ENCODE measurements at places on chromosomes 7 and 10. TPM values are rescaled to one million over a fixed set of nuclear protein-coding genes. Genes with fewer than 3 reads are reported as not detected.

DYNC1I1 gene
- total RNA-seq, result 15.1 TPM

HOXA11 gene
- total RNA-seq, result 0.70 TPM

LIPA gene
- total RNA-seq, result 101 TPM

BICC1 gene
- total RNA-seq, result 2.6 TPM

PIP gene
- not detected for total RNA-seq

PRPF18 gene
- 44.1 TPM for total RNA-seq

ADO gene
- total RNA-seq, result 24.8 TPM

UNCX gene
- not detected for total RNA-seq

SLC26A5 gene
- 0.85 TPM for total RNA-seq

AOAH gene
- not detected for total RNA-seq

PROSER2 gene
- total RNA-seq, result 11.2 TPM

TLL2 gene
- total RNA-seq, result 0.17 TPM

EBF3 gene
- total RNA-seq, result 6.5 TPM
